ENCODE measurements at places on chromosomes 3 and 15.

DNA sequence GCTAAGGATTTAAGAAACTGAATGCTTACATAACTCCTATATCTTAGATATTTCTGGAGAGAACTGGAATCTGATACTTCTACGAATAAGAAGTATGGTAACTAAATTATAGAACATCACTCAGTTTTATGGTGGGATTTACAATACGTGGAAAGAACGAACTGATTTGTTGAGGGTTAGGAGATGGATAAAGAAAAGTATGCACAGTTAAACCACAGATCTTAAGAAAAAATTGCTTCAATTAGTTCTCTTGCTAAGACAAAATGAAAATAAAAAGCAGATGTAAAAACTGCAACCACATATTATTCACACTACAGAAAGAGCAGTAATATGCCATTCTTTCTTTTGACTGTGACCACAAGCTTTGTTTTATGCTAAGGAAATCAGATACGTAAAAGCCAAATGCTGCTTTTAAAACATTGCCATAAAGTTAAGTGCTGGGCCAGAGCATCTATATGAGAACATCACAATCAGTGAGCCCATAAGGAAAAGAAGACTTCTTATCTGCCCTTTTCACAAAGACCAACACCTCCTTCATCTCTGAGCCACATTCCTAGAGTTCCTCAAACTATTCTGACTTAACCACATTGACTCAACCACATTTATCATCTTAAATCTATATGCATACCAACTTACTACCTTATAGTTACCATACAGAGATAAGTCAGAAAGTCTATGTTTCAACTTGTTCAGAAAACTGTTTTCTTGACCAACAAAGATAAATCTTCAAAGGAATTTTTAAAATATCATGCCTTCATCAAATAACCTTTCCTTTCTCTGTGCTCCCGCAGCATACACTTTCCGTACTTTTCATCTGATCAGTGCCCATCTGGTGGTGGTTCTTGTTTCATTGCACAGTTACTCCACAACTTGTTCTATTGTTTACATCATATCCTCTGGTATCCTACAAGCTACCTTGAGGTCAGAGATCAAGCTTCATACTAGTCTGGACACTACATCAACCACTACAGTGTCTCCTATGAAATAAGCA is 61.7 kb downstream of the FSIP1 start:
- no peak for DNase-seq

DNA sequence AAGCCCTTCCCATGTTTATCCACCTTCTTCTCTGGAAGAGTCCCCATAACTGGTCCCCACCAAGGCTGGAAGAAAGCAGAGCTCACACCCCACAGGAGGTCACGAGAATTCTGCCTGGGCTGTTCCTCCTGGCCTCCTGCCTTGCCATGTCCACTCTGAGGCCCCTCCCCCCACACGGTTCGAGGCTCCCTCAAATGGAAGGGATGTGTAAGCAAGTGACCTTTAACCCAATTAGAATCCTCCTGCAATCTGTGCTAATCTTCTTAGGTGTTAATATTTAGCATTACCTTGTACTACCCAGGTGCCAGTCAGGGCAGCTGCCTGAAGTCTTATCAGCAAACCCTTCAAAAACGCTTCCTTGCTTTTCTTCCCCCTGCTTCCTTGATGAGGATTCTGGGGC is 32.4 kb upstream of the DYNC1LI1 start:
- DNase-seq, result no peak

GRCh38 chr15:59492389-59493377 is 54.7 kb downstream of the FAM81A start:
- peak; percentile 31 for DNase-seq

- DNase-seq, result no peak
These were observed 27.3 kb upstream of the FGD5 start for GRCh38 chr3:14791343-14791945.

GRCh38 chr3:147962408-147963164 is 553.4 kb downstream of the ZIC1 start:
- DNase-seq, result no peak

- no peak for DNase-seq
These were observed 383.7 kb downstream of the MFSD1 start for GRCh38 chr3:159185443-159186050.

GRCh38 chr15:57310876-57311275 is 65.4 kb upstream of the CGNL1 start:
- no peak for DNase-seq

- DNase-seq, result peak; percentile 72
These were observed 432 bp upstream of the LPP start for GRCh38 chr3:188153437-188154013.

DNA sequence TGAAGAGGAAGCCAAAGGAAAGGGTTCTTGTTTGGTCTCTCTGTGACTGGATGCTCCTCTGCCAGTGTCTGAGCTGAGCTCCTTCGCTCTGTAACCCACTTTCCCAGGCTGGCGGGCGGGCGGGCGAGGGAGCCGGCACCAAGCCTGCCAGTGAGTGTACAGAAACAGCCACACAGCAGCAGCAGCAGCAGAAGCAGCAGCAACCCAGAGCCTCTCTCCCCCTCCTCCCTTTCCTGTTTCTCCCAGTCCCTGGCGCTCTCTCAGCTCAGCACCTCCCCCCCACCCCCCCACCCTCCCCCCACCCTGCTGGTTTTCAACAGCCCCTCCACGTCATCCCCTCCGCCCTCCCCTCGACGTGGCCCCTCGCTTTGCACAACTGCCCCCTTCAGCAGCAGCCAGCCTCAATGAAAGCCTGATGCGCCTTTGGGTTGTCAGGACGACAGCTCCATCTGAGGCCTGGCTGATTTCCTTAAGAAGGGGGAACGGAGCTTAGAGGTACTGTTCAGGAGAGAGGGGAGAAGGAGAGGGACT is at the start of gene LSAMP:
Gene LSAMP (minus strand): TSS at position 177 of the 531 bp plus-strand sequence.
- DNase-seq, result no peak

GRCh38 chr15:61319892-61320291 is 90.8 kb upstream of the RORA start:
- no peak for DNase-seq

DNA sequence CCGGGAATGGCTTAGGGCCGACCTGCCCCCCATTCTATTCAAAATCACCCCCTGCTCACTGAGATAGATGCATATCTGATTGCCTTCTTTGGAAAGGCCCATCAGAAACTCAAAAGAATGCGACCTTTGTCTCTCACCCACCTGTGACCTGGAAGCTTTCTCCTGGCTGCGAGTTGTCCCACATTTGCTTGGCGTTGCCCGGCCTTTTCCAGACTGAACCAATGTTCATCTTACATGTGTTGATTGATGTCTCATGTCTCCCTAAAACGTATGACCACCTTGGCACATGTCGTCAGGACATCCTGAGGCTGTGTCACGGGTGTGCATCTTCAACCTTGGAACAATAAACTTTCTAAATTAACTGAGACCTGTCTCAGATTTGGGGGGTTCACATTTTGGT is 3.4 kb upstream of the MUC20 start:
- DNase-seq, result no peak

DNA sequence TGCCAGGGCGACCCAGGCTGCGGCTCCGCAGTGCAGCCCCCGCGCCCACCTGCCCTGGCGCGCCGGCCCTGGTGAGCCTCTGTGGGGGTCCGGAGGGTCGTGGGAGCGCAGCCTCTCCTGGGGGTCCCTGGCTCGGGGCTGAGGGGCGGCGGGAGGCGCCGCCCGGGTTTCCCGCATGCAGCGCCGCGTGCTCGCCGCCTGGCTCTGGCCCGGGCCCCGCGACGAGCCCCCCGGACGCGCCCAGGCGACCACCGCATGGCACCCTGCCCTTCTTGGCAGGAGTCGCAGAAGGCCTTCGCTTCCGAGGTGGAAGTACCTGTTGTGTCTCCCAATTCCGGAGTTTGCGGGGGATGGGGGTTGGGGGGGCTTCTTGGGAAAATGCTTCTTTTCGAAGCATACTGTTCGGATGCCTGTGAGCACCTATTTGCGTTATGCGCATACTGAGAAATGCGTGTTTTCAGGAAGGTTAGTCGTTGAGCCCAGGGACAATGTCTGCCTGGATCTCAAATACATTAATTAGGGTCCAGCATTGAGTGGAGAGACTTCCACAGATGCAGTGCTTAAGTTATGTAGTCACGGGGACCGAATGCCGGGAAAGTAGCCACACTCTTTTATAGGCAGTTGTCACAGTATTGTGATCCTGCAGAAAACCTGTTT is 1.3 kb downstream of the GABRA5 start:
- no peak for DNase-seq

DNA sequence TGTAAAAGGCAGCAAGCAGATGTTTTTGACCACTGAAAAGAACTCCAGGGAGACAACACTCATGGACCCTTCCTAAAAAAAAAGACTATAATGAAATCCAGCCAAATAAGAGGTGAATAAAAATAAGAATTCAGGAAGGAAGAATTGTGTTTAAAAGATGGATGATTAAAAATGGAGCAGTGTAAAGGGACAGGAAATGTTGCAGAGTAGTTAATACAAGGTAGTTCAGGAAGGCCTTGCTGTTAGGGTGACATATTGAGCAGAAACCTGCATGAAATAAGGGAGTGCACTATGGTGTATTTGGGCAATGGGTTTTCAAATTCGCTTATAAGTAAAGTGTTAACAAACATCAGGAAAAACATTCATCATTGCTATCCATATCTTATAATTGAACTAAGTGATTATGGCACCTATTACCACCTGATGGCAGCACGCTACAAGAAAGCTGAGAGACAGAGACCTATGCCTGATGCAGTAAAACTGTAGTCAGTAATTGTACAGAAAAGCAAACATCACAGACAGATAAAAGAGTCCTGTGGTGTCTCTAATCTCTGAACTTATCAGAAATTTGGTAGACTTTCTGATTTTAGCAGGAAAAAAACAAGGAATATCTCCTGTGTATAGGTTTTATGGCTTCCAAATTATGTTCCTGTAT is 5.8 kb upstream of the DBR1 start:
- no peak for DNase-seq

- DNase-seq, result no peak
These were observed 52.6 kb downstream of the NSUN3 start for GRCh38 chr3:94115482-94115881.

DNA sequence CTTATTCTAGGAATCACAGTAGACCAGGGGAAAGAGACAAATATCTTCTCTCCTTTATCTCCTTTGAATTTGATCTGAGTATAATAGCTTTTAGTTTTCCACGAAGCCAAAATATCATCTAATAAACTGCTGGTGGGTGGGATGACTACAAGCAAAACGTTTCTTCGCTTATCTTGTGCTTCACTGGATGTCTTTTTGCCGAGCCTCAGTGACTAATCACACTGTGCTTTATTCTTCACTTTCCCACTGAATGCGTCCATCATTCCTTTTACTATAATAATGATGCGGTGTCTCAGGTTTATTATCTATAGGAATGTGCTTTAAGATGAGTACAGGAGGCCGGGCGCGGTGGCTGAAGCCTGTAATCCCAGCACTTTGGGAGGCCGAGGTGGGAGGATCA is 32.5 kb downstream of the CEP152 start:
- no peak for DNase-seq

GRCh38 chr3:110344487-110344886 is 727.1 kb upstream of the NECTIN3 start:
- DNase-seq, result no peak

- DNase-seq, result no peak
These were observed 466.6 kb downstream of the RAP2B start for GRCh38 chr3:153628591-153628990.

- no peak for DNase-seq
These were observed 234.5 kb downstream of the SATB1 start for GRCh38 chr3:18190646-18191045.

GRCh38 chr3:100503448-100503847 is 11.0 kb downstream of the TMEM45A start:
- no peak for DNase-seq

DNA sequence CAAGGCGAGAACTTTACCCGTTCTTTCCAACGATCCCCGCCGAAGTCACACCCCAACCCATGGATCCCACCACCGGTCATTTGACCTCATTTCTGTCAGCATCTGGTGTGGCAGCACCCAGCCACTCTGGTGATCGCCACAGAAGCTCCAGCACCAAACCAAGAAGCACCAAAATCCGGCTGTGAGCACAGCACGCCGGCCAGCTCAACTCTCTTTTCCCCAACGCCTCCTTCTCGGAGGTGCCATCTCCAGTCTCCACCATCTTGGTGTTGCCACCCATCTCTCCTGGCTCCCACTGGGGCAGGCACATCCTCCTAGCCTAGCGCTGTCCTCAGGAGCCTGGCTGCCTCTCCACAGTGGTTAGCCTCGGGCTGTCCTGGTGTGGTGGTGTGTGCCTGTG is 6.5 kb downstream of the MUC4 start:
- DNase-seq, result no peak

- no peak for DNase-seq
These were observed 688 bp downstream of the XPC start for GRCh38 chr3:14177580-14178246.

DNA sequence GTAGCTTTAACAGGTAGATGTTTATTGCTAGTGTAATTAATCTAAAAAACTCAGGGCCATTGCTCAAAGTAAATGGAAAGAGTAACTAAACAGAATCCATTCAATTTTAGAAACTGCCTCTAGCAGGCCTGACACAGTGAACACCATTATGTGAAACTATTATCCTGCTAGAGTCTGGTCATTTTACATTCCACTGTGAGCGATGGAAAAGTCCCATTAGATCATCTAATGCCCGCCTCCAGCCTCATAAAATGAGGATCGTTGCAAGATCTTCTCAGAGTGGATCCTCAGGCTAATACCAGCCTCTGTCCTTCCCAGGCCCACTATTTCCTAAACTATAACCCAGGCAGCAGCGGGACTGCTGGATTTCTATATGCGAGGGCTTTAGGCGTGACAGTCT is 107.7 kb downstream of the WDR76 start:
- DNase-seq, result no peak

- DNase-seq, result no peak
These were observed 28.5 kb downstream of the OSTN start for GRCh38 chr3:191227541-191227940.

DNA sequence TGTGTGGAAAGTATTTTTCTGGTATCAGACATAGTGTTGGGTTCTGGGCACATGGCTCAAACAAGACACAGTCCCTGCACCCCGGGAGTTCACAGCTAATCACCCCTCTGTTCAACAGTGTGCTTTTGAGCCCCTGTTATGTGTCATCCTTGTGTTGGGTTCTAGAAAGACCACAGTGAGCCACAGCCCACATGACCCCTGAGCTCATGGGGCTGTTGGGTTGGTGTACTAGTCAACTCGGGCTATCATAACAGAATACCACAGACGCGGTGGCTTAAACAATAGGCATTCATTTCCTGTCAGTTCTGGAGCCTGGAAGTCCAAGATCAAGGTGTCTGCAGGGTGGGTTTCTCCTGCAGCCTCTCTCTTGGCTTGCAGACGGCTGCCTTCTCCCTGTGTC is 100.0 kb downstream of the DNAJB8 start:
- no peak for DNase-seq

Measured in kidney epithelial cell (primary cell).